ENCODE measurements at places on chromosomes 7 and 10.

DNA sequence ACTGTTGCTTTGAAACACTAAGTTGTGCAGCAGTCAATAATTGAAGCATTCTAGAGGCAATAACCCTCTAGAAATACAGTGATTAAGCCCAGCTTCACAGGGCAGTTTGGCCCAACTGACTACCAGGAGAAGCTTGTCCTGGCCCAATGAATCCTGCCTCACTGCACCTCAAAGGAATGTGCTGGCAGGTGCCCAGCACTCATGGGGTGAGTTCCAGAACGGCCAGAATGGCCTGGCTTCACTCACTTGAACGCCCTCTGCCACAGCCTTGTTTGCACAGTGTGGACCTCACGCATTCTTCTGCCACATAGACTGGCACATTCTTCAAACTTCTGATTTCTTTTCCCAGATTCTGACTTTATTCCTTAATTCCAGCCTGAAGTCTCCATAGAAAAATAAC, 6.6 kb upstream of the ITIH2 start:
- DNase-seq = peak; percentile 56

- DNase-seq = peak; percentile 65
Measured at GRCh38 chr7:12884033-12884432, 196.6 kb downstream of the ARL4A start.

- no peak for DNase-seq
Measured at GRCh38 chr7:141700296-141700847, 1.6 kb downstream of the DENND11 start.

GRCh38 chr10:54758791-54759190, 42.2 kb downstream of the PCDH15 start:
- no peak for DNase-seq

- no peak for DNase-seq
Measured at GRCh38 chr10:77313066-77313750, 324.4 kb downstream of the KCNMA1 start.

- no peak for DNase-seq
Measured at GRCh38 chr7:10648289-10648688, 325.4 kb upstream of the PHF14 start.

GRCh38 chr10:64209561-64209960, 688.4 kb downstream of the REEP3 start:
- no peak for DNase-seq

DNA sequence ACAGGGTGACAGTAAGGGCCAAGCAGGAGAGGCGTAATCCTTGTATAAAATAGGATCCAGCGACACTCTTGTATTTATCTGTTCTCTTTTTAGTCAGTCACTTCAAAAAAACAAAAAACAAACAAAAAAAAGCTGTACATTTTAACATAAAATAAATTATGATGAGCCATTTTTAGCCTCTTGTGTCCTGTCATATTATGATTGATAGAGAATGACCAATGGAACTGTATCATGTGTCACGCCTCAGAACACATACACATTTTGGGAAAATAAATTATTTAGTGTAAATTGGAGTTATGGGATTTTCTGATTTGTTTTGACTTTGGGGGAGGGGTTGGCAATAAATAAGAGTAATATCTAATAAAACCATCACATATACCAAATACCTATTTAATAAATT, 79.3 kb upstream of the SAMD8 start:
- DNase-seq = no peak

- DNase-seq = peak; percentile 98
Measured at GRCh38 chr7:116354546-116355423, 144.4 kb downstream of the TES start.

- DNase-seq = no peak
Measured at GRCh38 chr7:69744026-69744425, 145.8 kb downstream of the AUTS2 start.

- peak; percentile 25 for DNase-seq
Measured at GRCh38 chr10:15369256-15370211, 1.6 kb downstream of the FAM171A1 start.

DNA sequence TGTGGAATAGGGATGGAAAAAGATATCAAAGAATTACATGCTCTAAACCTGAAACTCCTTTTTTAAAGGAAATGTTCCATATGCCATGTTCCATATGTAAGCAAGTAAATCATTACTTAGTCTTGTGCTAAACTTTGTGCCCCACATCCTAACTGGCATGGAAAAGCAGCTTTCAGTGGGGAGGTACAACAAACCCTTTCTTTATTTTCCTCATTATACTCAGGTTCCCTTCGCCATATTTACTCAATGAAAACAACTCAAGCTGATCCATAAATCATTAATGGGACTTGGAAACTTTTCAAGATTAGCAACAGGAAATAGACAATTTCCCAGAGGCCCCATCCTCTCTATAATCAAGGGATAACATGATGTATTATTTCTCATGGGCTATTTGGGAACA, 56.0 kb downstream of the GSAP start:
- no peak for DNase-seq

DNA sequence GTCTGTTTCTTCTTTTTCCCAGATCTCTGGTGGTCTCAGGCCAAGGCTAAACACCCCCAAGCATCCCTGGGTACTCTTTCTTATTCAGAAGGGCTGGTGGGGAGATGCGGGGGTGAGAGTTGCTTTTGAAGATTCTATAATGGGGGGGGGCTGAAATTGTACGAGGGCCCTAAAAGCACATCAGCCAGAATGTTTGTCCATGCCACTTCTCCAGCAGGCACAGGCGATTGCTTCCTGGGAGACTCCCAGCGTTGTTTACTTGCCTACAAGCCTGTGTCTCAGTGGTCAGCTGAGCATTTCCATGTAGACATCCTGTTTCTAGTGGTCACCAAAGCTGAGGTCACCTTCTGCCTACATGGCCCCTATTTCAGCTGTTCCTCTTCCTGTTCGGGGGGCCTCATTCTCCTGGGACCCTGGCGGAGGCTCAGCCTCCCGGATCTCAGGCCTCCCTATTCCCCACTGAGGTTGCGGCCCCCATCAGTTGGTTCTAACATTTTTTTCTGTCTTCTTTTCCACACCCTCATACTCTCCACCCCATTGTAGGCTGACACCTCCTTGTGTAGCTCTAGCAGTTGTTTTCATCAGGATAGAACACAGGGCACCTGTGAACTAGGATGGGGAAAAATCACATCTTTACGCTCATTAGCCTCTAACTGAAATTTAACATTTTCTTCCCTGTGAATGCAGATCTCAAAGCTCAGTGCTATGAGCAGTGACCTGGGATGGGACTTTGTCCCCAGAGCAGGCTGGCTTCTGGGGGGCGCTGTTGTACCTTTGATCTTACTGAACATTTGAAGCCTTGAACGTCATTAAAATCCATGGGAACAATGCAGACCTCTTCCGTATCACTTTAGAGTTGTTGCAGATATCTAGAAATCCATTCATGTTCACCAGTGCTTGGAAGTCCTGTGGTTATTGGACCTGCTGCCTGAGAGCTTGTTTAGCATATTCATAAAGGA, 286.5 kb downstream of the GLRX3 start:
- DNase-seq = no peak

GRCh38 chr7:85125176-85125575, 61.7 kb downstream of the SEMA3D start:
- no peak for DNase-seq

GRCh38 chr10:24974976-24975375, 22.6 kb upstream of the PRTFDC1 start:
- peak; percentile 99 for DNase-seq

DNA sequence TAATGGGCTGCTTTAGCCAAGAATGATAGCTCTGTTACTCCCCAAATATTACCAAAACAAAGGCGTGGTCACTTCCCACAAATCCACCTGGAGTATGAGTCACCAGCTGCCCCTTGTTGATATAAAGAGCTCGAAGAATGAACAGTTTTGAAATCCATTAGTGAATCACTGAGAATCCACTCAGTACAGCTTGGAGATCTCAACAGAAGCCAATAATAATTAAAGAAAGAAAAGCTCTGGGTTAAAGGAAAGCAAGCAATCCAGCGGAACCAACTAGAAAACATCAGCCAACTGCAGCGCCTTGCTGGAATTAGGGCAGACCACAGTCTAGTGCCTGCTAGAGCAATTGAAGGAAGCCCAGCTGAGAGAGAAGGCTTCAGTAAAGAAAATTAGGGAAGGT, 576.0 kb upstream of the C7orf33 start:
- no peak for DNase-seq

GRCh38 chr7:36545291-36545690, 155.6 kb downstream of the ANLN start:
- DNase-seq = no peak

DNA sequence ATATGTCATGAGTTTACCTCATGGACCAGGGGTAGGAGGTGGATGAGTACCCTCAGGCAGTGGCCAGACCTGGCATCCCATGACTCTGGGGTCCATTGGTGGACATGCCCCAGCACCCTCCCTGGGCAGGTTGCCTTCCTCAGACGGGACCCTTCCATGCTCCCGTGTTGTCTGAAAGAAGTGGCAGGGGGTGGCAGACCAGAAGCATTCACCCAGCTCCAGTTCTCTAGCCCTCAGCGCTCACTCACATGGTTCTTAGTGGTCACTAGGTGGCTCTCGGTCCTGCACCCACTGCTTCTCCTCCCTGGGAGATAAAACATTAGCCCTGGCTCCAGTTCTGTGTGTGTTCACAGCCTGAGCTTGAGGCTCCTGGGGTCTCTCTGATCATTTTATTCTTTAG, 6.0 kb downstream of the RBP3 start:
- peak; percentile 42 for DNase-seq

DNA sequence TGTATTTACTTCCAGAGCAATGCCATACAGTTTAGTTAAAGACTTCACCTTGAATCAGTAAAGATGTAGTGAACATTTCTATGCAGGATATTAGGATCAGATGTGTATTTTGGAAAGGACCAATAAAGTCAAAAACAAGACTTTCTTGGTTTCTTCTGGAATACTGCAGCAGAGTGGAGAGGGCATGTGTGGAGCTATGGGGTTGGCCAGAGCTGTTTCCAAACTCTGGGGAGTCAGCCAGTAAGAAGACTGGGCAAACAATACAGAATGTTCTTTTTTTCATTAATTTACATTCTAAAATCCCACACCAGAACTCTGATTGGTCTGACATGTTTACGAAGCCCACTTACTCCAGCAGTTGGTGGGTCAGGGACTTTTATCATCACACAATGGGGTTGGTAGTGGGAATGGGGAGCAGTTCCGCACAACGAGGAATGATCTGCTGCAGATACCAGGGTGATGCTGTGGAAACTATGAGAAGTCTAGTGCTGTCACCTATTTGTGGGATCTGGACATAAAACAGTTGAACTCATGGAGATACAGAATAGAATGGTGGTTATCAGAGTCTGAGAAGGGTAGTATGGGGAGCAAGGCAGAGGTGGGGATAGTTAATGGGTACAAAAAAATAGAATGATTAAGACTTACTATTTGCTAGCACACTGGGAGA, 267.7 kb downstream of the MALRD1 start:
- no peak for DNase-seq

DNA sequence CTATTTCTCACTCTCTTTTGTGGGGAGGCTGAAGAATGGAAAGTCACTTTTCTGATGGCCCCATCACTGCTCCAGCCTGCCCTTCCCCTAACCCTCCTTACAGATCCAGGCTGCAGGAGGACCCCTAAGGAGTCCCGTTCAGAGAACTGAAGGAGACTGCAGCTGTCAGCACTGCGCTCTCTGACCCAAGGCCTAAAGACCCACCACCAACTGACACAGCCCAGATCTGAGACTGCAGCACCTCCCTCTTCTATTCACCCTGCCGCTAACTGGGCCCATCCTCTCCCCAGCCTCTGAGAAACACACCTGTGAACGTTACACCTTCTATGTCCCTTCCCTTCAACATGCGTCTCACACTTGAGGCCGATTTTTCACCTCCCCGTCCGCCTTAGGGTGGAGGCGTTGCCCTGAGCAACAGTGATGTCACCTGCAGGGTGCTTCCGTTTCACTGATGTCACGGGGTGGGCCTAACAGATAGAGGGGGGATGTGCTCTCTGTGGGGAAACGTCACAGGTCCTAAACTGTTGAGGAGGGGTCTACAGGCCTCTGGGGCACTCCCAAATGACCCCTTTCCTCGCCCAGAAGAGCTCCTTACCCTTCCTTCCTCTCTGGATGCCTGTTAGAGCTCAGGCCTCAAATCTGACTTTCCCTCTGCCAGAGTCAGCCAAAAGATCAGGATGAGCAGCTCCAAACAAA, 5.1 kb downstream of the ITPRIP start:
- DNase-seq = no peak

DNA sequence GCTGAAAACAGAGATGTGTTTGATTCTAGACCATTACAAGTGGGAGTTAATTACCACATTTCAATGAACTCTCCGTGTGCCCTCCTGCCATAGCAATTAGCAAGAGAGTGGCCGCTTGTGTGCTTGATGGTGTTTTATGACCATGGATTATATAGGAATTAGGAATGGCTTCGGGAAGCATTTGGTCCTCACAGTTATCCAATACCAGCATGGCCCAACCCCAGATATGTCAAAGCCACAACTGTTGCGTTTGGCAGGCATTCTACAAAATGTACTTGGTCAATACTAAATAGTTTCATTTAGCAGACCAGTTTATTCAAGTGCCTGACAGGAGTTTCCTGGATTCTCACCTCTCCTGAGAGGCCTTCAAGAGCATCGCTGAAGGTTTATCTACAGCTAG, 509.0 kb upstream of the GALNT17 start:
- no peak for DNase-seq

DNA sequence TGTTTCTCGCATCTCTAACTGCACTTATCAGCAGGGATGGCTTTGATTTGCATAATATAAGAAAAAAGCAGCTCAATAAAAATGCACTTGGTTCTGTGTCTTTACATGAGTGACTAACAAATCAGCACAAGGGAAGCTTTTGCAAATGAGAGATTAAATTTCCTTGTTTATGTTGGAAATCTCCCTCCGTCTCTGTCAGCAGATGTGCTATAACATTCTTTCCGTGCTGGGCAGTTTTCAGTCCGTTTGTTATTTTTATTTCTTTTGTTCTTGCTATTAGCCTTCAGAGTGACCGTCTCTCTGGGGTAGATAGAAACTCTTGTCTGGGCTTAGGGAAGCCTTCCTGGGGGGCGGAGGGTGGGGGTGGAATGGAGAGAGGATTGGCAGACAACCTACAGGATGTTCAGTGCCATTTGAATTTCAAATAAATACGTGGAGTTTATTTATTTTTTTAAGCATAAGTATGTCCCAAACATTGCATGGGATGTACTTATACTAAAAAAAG, 96.0 kb downstream of the GATA3 start:
- no peak for DNase-seq

DNA sequence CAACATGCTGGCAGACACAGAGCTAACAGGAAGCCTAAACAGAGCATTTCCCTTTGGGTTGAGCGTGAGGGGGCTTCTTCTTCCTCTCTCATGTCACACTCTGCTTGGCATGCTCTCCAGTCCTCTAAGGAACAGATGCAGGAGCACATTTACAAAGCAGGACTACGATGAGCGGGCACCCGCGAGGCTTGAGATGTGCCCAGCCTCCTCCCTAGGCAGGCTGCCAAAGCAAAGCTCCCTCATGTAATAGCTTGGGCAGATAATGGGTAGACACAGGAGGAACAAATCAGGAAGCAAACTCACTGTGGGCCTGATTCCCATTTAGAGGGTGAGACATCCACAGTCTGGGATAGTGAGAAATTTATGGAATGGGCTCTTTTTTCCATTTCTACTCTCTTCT, 519.1 kb downstream of the NRG3 start:
- DNase-seq = no peak

GRCh38 chr10:52783726-52784125, 11.1 kb upstream of the MBL2 start:
- DNase-seq = no peak
